ENCODE measurements at places on chromosomes 5 and 9.

DNA sequence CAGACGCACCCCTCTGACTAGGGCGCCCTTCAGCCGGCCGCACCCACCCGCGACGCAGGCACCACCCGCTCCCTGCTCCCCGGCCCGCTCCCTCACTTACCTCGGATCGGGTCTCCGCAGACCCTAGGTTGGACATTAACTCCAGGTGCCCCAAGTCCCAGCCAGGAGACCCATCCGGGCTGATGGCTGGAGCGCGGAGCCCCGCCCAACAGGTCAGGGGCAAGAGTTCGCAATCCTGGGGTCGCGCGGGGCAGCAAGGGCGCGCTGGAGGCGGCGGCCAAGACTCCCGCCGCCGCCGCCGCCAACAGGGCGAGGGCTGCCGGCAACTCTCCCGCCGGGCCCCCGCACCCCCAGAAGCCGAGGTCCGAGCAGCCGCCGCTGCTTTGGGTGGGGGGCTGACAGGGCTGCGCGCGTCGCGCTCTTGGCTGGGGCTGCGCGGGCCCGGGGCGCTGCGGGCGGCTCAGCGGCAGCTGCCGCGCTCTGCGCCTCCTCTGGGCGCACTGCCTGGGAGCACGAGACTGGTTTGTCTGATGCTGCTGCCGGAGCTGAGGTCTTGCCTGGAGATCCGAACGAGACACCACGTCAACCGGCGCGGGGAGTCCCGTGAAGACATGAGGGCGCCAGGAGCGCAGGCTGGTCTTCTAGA is at the start of gene GDNF:
Gene GDNF, minus strand, starts transcription at position 635 of the 646 bp plus-strand sequence. CDS start 5,245 bp downstream, outside the sequence.
- no peak for DNase-seq

GRCh38 chr5:148697809-148698196 is 43.5 kb upstream of the HTR4 start:
- DNase-seq, result no peak

GRCh38 chr9:27365707-27366376 is 68.9 kb upstream of the EQTN start:
- no peak for DNase-seq

- DNase-seq, result no peak
These were observed 395.9 kb downstream of the SEMA5A start for GRCh38 chr5:9149988-9150387.

DNA sequence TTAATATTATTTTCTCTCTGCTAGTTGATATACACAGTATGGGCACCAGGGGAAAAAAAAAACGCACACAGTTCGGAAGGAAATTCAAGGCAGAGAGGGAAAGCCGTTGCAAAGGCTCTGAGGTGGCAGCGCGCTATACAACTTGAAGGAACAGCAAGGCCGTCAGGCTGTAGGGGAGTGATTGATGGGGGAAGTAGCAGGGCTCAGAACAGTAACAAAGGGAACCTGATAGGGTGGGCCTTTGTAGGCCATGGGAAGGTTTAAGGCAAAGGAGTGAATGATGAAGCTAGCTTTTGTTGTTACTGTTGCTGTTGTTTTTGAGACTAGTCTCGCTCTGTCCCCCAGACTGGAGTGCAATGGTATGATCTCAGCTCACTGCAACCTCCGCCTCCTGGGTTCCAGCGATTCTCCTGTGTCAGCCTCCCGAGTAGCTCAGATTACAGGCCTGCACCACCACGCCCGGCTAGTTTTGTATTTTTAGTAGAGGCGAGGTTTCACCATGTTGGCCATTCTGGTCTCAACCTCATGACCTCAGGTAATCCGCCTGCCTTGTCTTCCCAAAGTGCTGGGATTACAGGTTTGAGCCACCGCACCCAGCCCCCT is 27.0 kb downstream of the AQP7 start:
- DNase-seq, result no peak

- DNase-seq, result no peak
These were observed 39.5 kb downstream of the PRKACG start for GRCh38 chr9:68974431-68974830.

DNA sequence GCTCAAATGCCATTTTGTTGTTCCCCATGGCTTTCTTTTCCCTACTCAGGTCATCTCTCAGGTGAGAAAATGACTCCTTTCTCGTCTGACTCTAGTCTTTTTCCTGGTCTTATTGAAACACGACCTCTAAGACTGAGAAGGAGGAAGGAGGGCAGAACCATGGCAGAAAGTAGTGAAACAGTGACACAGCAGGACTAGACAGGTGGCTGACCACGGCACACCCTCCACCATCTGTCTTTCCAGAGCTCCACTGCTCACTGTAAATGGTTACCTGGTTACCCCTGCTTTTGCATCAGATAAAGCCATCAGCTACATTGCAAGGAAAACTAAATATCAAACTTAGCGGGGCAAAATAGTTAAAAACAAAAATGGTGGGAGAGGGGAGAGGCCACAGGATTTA is 30.9 kb downstream of the NR4A3 start:
- DNase-seq, result no peak

DNA sequence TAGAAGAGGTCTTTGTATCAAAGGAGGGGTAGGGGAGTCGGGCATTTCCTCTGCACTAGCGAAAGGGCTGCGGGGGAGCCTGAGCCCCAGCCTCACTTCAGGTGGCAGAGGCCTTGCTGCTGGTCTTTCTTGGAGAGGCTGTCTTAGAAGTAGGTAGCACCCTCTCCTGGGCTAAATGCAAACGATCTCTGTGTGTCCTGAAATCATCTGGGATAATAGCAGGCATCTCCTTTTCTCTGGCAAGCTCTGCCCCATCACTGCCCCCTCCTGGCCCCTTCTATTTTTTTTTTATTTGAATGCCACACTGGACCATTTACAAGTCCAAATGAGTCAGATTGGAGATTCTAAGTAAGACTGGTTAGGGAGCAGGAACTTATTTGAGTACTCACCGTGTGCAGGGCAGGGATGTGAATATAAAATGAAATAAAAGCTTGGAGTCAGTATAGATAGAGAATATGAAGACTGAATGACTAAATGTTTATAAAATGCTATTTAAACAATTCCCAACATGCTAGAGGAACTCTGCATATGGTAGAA is 137.1 kb downstream of the FGF1 start:
- DNase-seq, result peak; percentile 49

DNA sequence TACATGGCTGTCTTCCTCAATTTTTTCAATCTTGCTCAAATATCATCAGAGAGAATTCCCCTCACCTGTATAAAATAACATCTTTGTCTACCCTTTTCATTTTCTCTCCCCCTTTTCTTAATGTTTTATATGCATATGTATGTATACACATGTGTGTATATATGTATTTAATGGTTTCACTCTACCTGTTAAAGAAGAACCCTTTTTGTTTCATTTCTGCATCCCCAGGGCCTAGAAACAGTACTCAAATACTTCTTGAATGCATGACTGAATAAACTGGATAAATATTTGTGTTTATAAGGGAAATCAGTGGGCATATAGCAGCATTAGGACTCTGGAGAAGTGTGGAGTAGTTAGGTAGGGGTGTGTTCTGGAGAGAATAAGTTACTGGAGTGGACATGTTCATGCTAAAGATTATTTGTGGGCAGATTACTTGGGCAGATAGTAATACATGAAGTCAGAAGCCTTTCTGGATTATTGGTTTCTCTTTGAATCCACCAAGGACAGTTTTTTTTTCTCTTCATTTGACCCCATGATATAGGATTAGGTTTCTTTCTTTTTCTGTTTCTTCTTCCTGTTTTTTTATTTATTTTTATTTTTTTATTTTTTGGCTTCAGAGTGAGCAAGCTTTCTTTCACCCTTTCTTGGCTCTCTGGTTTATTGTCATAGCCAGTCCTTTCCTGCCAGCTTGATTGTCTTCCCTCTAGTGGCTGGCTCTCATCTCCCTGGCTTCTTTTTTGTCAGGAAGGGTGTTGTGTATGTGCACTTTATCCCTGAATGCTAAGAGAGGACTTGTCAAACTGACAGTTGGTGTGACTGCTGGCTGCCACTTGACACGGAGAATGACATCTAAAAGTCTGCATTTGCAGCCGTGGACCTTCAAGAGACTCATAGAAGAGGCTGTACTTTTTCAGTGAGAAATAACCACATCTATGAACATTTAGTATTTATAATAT is 89.3 kb downstream of the ZCCHC7 start:
- DNase-seq, result no peak

GRCh38 chr5:160054047-160054446 is 45.1 kb downstream of the TTC1 start:
- no peak for DNase-seq

Measured in NCI-H774 (cell line).